Stimulated activated CD4-positive, alpha-beta T cell treated with anti-CD3 and anti-CD28 coated beads, Interleukin-4, amount 100 ng/mL, for 4 hours (primary cell): ENCODE measurements at places on chromosomes 6 and 20.

GRCh38 chr6:144036835-144037195 lies 28.8 kb upstream of the PLAGL1 start:
- no peak for DNase-seq

DNA sequence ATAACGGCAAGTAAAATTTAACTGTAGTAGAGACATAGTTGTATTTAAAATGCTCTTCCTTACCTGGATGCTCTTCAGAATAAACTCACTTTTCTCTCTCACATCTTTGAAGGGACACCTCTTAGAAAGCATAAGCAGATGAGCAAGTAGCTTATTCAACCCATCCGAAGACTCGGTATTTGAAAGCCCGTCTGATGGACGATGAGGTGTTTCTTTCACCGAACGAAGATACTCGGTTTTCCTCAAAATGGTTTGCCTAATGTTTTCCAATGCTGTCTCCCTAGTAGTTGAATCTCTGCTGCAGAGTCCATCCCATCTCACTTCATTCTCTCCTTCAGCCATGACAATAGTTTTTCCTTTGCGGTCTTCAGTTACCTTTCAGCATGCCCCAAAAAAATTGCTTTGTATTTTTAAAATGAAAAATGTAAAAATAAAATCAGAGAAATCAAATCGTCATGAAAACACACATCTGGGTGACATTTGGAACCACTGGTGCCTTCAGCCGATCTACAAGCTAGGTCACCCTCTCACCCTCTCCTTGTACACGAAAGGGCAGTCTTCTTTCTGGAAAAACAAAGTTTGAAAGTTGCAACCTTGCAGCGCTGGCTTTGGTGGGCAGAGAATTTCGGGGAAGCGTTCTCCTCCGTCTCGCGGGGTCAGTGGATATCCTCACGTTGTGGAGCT lies 772 bp downstream of the SESN1 start:
- DNase-seq: no peak

DNA sequence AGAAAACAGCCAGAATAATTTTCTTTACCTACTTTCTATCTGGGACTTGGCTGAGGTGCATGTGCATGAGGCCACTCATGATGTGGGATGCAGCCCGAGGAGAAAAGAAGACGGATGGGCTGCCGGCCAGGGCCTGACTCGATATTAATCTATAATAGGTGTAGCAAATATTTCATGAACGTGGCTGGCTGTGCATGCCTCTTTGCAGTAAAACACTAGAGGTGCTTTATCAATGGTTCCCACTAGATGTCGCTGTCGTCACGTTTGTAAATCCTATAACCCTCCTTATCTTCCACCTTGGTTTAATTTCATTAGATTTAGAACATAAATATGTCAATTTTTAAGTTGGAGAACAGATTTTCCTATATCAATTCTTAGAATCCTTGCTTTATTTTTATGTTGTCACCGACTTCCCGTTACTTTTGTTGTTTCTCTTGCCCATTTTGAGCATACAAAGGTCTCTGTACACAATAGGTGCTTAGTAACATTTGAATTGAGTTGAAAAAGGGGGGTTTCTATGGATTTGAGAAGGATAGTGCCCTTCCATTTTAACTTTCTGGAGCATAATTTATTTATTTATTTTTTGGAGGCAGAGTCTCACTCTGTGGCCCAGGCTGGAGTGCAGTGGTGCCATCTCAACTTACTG lies 19.6 kb upstream of the FERMT1 start:
- peak; percentile 6 for DNase-seq

GRCh38 chr6:38091613-38092012 lies 272.1 kb downstream of the ZFAND3 start:
- DNase-seq: no peak

- DNase-seq: no peak
Observed at GRCh38 chr6:25942561-25943147, 12.2 kb upstream of the SLC17A2 start.

GRCh38 chr6:5401845-5402738 lies 140.8 kb downstream of the FARS2 start:
- DNase-seq: no peak

DNA sequence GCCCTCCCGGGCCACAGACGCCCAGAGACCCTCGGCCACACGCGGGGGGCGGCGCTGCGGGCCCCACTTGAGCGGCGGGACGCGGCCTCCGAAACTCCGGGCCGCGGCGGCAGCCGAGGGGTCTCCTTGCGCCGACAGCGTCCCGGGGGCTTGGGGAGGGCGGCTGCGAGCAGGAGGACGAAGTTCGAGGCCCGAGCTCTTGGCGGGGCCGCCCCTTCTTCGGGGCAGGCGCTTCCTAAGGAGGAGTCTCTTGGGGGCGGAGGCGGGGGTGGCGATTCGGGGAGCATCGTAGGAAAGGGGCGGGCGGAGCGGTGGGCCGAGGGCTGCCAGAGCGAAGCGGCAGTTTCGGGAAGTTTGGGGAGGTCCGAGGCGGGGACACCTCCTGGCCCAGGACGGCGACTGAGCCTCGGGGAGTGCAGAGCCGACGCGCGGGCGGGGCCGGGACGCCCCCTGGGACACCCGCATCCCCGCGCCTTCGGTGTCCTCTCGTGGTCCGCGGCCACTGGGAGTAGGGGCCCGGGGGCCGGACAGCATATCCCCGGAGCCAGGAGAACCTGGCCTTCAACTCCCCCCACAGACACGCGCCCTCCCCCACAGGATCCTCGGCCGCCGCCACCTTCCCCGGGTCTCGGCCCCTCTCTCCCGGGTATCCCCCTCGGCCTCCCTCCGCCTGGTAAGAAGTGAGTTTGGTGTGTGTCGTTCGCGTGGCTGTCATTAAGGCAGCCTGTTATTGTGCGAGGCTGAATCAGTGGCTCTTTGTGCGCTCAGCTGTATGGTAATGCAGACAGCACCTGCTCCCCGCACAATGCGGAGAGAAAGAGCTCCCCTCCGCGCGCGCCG lies 613 bp upstream of the DLL1 start:
- peak; percentile 30 for DNase-seq

- no peak for DNase-seq
Observed at GRCh38 chr6:128574402-128574801, 54.0 kb upstream of the PTPRK start.
